ENCODE measurements at places on chromosomes 4 and X. TPM values are rescaled to one million over a fixed set of nuclear protein-coding genes. Genes with fewer than 3 reads are reported as not detected.

GRCh38 chr4:138448169-138448568 is 206.0 kb upstream of the SLC7A11 start:
- no peak for DNase-seq

DNA sequence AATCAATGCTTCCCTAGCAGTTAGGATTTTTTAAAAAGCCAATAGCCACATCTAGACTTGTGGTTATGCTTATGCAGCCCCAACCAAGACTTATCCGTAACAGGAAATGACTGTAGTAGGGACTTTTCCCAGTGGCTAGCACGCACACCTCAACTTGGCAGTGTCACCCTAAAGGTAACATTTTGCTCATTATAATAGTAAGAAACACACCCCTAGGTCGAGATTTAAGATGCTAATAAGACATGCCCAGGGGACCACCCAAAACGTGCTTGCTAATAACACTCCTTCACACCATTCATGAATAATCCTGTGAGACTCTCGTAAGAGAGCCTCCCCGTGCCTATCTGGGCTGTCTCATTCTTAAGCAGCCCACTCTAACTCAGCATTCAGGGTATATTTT is 195.3 kb downstream of the CHIC1 start:
- no peak for DNase-seq

- peak; percentile 41 for DNase-seq
Observed at GRCh38 chr4:80183250-80184052, 13.9 kb upstream of the PRDM8 start.

MAGEA3 gene
- total RNA-seq: not detected

GRCh38 chr4:117847849-117848248 is 186.4 kb upstream of the NDST3 start:
- no peak for DNase-seq
